Right atrium auricular region (tissue), 2 donors: ENCODE measurements at places on chromosomes 3 and 15. TPM values are rescaled to one million over a fixed set of nuclear protein-coding genes. Genes with fewer than 3 reads are reported as not detected.

DNA sequence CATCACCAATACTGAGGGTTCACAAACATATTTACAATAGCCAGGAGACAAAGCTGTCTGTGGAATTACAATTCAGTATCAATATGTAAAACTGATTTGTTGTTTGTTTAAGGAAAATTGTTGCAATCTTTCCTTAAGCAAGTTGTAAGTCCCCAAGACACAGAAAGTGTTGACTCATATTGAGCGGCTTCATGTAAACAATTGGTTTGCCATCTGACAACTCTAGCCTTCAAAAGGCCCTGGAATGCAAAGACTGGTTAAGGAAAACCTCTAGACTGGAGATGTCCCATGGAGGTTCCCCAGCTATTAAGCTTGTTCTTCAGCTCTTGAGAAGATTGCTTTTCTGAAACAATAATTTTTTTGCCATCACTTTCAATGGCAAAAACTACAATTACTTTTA, 283.7 kb upstream of the PROK2 start:
- no peak for DNase-seq

Gene KIF15
- 0.24 TPM for total RNA-seq

Gene BOC
- 15.4 TPM for total RNA-seq

- no peak for DNase-seq
Observed at GRCh38 chr3:118488732-118489131, 545.9 kb downstream of the IGSF11 start.

DNA sequence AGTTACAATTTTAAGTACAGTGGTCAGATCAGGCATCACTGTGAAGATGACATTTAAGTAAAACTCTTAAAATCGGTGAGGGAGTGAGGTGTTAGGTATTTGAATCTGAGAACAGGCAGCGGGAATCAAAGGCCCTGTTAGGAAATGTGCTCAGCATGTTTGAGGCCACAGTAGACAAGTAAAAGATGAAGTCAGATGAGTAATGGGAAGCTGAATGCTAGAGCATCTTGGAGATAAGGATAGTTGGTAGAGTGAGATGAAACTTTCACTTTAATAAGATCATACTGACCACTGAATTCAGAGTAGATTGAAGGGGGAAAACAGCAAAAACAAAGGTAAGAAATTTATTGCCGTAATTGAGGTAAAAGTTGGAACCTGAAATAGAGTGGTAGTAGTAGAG, 61.6 kb downstream of the DCBLD2 start:
- DNase-seq, result no peak

DNA sequence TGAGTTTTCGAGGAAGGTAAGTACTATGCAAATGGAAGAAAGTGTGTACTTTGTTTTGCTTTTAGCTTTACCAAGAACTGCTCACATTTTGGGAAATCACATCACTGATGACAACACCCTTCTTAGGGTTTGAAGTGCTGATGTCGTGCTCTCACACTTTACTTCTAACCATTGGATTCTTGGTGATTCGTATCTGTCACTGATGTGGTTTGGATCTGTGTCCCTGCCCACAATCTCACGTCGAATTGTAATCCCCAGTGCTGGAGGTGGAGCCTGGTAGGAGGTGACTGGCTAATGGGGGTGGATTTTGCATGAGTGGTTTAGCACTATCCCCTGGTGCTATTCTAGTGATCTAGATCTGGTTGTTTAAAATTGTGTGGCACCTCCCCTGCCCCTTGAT, 75.4 kb upstream of the RGMA start:
- DNase-seq, result no peak

DNA sequence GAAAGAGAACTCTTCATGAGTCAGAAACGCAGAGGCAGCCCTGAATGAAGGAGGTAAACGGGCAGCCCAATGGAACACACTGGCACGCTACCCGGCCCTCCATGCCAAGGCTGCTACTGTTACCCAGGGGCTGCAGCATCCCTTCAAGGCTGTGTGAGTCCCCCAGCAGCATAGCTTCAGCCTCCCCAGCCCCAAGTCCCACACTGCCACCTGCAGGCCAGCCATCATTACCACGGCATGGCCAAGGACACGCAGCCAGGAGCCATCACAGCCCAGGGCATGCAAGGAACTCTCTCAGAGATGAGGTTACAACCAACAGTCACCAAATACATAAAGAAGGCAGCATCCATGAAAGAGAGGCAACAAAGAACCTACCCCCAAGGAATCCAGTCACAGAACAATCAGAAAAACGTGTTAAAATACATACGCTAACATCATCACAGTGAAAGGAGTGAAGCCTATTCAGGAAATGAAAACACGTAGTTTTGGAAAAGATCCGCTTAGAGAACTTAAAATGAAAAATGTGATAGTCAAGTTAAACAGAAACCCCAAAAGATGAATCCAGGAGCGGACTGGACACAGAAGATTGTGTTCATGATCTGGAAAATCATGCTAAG, 22.4 kb downstream of the PLA2G4F start:
- DNase-seq, result peak; percentile 36

DNA sequence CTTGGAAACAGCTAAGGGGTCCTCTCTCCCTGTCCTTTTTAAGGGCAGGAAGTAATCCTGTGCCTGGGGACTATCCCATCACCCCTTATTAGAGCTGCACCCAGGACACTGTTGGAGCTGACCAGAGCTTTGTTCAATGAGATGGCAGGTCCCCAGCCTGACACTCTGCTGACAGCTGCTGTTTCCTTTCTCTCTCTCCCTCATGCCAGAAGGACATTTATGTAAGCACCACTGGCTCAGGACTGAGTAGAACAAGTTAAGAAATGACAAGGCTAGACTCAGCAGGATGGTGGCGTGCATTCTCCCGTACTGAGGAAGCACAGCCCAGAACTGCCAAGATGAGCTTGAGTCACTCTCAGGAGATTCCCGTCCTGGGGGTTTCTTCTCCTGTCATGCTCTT, 17.3 kb downstream of the GJD2 start:
- no peak for DNase-seq

Gene GOLGA8R
- 2.3 TPM for total RNA-seq

DNA sequence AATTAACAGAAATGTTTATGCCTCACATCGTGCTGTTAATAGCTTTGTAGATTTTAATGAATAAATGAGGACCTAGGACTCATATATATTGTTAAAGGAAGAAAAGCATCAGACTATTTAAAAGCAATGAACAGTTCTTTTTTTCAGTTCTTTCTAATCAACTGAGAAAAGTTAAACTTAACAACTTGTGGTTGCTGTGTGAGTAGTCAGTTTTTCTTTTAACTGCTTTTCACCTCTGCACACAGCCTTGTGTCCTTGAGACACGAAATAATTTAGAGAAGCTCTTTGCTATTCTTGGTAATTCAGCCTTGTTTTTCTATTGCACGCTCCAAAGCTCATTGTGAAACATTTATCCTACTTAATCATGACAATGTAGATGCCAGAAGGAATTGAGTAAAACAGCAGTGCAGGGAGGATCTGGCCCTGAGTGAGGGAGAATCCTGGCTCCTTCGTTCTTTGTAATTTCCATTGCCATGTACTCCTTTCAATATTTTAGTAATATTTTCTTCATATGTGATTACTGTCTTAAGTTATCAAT, 499.0 kb downstream of the PYDC2 start:
- no peak for DNase-seq

Gene CCDC9B
- total RNA-seq, result 31.8 TPM

Gene STRIT1
- total RNA-seq, result not detected

GRCh38 chr3:124601190-124601589, 129.1 kb upstream of the UMPS start:
- DNase-seq, result no peak

- DNase-seq, result no peak
Observed at GRCh38 chr3:37163262-37164015, 10.9 kb downstream of the LRRFIP2 start.

DNA sequence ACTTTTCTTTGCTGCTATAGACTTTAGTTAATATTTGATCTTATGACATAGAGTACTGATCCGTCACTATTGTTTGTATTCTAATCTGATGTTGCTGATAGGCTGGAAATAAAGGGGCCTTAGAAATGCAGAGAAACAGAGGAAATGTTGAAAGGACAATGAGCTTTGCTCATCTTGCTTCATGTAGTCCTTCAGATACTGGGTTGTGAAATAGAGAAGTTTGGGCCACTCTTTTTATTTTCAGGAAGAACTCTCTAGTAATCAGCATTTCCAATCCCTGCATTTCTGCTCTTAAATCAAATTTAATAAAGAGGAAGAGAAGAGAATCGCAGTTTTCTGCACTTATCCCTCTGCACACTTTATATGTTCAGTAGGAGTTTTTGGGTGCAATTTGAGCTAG, 192.8 kb upstream of the THBS1 start:
- DNase-seq, result no peak

Gene TMEM41A
- 10.9 TPM for total RNA-seq

GRCh38 chr3:130841357-130841756, 52.5 kb upstream of the ATP2C1 start:
- no peak for DNase-seq

Gene ZBTB47
- total RNA-seq, result 129 TPM

DNA sequence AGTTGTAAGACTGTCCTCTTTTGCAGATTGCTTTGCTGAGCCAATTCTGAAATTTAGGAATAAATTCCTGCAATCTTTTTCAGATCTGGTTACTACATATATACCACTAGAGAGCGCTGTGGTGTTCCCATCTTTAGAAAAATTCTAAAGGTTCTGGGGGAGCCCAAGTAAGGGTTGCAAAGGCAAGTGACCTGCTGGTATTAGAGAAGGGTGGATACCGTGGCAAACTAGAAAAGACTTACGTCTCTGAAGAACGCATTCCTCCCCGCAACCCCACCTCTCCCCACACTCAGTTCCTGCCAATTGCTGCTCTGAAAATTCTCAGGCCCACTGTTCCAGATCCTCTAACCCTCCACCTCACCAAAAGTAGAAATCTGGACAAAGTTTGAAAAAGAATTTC, 48.5 kb downstream of the EFHB start:
- no peak for DNase-seq

- peak; percentile 72 for DNase-seq
Observed at GRCh38 chr3:12440927-12441714, 43.2 kb upstream of the TSEN2 start.

GRCh38 chr15:39127151-39127790, 453.6 kb upstream of the THBS1 start:
- no peak for DNase-seq

DNA sequence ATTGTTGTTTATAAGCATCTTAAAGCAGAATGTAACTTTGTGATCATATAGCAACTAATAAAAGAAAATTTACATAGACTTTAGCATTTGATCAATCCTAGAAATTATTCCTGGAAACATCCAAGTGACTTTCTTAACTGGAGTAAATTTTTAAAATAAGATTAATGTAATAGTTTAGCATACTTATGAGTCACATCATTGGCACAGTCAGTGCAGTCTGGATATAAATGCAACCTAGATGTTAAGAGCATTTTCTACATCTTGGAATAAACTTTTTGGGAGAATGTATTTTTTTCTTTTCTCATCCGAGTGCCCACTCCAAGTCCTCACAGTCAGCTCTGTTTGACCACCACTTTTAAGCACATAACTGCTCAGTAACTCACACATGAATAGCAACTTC, 324.6 kb upstream of the PLSCR5 start:
- no peak for DNase-seq

DNA sequence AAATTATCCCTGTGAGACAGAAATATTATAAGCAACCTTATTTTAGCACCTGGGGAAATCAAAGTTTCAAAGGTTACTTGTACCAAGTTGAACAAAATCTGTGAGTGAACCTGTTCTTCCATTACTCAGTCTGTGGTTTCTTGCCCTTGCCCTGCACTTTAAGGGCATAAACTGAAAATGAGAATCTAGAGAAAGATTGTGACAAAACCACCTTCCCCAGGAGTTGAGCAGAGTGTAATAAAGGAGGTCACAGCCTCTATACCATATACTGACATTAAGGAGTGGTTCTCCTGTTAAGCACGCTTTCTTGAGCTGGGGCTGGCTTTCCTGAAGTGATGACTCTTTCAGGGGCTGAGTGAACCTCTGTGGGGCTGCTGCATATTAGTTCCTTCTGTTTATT, 143.4 kb downstream of the PDCD6IP start:
- no peak for DNase-seq

DNA sequence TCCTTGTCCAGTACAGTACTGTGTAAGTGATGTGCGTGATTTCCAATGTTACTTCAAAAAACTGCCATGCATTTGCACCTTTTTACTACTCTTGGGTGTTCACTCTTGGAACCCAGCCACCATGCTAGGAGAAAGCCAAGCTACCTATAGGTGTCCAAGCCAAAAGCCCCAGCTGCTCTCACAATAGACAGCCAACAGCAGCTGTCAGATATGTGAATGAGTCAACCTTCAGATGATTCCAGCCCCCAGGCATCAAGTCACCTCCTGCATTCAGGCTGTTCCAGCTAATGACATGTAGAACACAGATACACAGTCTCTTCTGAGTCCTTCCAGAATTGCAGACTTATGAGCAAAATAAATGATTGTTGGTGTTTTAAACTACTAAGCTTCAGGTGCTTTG, 417.7 kb upstream of the TGFBR2 start:
- no peak for DNase-seq

Gene ANKDD1A
- 0.96 TPM for total RNA-seq

GRCh38 chr3:191296041-191296541, 33.1 kb upstream of the CCDC50 start:
- DNase-seq, result no peak

Gene EXD1
- not detected for total RNA-seq
